NCI-H1417 (cell line): ENCODE measurements at places on chromosomes 7 and 10.

- DNase-seq, result peak; percentile 75
Measured at GRCh38 chr7:130831817-130832481, 97.9 kb upstream of the KLF14 start.

- no peak for DNase-seq
Measured at GRCh38 chr7:35878351-35878750, 77.5 kb downstream of the SEPTIN7 start.

- no peak for DNase-seq
Measured at GRCh38 chr10:10798864-10799192, 218.8 kb upstream of the CELF2 start.

GRCh38 chr10:123571978-123572377, 94.2 kb upstream of the GPR26 start:
- DNase-seq, result no peak

DNA sequence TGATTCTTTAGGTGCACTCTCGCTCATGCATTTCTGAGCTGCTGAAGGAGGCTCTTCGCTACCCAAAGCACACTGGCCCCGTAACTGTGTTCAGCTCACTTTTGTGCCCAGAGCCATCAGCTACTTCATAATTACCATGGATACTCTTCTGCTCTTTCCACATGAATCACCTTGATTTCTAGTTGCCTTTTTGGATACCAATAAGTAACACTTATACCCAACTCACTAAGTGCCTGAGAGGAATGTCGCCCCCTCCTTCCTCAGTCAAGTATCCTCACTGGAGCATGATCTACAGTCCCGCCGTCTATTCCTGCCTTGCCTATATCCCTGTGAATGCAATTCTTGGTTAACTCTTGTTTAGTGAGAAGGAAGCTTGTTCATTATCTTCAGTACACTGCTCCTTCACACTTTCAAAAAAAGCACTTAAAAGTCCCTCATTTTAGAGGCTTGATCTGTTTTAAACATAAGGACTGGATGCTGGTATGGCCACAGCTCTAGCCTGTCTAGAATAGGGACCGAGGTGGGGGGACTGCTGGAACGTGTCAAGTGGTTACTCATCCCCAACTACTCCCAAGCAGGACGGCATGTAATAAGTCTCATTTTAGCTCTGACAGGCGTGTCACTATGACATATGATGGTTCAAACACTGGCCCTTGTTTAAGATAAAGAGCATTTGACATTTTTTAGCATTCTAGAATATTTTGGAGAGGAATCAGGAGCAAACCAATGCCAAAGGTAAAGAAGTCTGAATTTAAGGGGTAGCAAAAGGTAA, 23.7 kb downstream of the SVIL start:
- DNase-seq, result no peak

DNA sequence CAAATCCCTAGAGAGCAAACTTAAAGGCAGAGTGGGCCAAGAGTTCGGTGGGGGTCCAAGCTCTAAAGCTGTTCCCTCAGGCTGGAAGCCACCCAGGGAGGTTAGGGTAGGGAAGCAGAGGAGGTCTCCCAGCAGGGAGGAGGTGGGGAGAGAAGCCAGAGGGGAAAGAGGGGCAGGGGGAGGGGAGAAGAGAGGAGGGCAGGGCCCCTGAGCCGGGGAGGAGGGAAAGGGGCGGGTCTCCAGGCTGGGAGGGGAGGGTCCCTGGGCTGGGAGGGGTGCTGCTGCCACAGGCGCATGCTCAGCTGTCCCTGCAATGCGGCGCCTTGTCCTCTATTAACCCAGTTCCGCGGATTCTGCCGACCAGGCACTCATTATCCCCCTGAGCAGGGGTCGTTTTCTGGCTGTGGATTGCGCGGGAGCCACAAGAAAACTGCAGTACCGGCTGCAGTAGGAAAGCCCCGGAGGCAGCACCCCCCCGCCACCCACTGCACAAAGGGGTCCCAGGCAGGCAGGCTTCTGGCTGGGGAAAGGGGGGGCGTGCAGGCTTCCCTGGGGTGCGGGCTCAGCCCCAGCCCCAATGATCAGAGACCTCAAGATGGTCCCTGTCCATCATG, 49.3 kb downstream of the CAMK2B start:
- DNase-seq, result peak; percentile 69

GRCh38 chr10:86401588-86402282, 35.1 kb upstream of the GRID1 start:
- DNase-seq, result no peak

- DNase-seq, result no peak
Measured at GRCh38 chr7:29859524-29860185, 53.3 kb downstream of the WIPF3 start.

- no peak for DNase-seq
Measured at GRCh38 chr10:73234695-73235094, 12.4 kb downstream of the DNAJC9 start.

- no peak for DNase-seq
Measured at GRCh38 chr10:14185316-14186045, 145.2 kb downstream of the FRMD4A start.

- no peak for DNase-seq
Measured at GRCh38 chr7:23214423-23214822, 32.2 kb upstream of the GPNMB start.

GRCh38 chr7:8168336-8168735, 93.6 kb downstream of the ICA1 start:
- DNase-seq, result no peak

- DNase-seq, result no peak
Measured at GRCh38 chr7:50589364-50589763, 24.2 kb upstream of the DDC start.

- DNase-seq, result no peak
Measured at GRCh38 chr7:16615228-16615627, 30.3 kb downstream of the ANKMY2 start.

DNA sequence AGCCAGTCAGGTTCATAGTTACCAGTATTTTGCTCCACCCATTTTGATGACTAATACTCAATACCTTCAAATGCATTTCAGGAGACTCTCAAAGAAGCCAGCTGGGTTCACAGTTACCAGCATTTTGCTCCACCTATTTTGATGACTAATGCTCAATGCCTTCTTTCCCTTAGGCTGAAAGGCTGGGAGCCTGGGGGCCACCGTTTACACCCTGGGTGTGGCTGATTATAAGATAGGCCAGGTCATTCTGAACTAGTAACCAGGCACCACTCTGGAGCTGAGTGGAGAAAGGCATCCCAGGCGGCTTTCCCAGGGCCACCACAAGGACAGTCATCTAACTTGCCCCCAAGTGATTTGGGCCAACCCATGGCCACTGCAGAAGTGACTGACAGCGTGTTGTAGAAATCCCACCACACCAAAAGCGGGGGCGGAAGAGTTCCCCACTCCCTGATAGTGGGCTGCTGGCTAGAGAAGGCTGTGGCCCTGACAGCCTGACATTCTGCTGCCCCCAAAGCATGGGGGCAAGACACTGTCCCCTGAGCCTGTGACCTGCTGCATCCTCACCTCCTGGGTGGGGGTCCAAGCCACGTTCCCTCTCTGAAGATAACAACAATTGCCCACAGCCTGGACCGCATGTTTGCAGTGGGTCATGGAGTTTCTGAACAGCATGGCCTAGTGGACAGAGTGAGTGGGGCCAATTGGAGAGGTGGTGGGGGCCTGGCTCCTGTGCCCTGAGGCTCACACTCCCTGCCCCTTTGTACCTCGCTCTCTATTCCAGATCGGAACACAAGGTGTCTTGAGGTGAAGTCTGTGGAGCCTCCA, 23.0 kb upstream of the ZNF488 start:
- no peak for DNase-seq

GRCh38 chr7:137628216-137628615, 218.6 kb downstream of the DGKI start:
- DNase-seq, result no peak

- DNase-seq, result peak; percentile 96
Measured at GRCh38 chr7:85320699-85321476, 134.0 kb upstream of the SEMA3D start.

GRCh38 chr10:133306941-133307379, 1.7 kb downstream of the TUBGCP2 start:
- DNase-seq, result no peak

GRCh38 chr7:112101201-112101846, 104.9 kb downstream of the DOCK4 start:
- DNase-seq, result no peak

GRCh38 chr10:123945325-123945920, 53.8 kb upstream of the CPXM2 start:
- no peak for DNase-seq

- no peak for DNase-seq
Measured at GRCh38 chr7:96823274-96823673, 113.6 kb upstream of the SEM1 start.

DNA sequence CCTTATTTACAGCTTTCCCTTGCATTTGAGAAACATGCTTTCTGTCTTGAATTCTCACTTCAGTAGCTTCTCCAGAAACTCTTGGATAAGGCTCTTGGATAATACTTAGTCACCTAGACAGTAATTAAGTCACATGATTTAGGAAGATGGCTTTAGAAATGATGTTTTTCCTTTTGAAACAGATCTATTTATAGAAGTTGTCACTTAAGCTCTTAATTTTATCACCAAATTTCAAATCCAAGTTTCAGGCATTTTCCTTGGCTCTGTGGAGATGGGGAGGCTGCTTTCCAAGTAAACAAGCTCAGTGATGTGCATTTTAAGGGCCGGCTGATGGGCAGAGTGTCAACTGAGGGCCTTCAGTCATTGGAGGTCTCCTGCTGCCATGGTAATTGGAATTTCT, 130.3 kb downstream of the SRI start:
- no peak for DNase-seq

- DNase-seq, result no peak
Measured at GRCh38 chr10:73920089-73920488, 9.2 kb downstream of the PLAU start.

DNA sequence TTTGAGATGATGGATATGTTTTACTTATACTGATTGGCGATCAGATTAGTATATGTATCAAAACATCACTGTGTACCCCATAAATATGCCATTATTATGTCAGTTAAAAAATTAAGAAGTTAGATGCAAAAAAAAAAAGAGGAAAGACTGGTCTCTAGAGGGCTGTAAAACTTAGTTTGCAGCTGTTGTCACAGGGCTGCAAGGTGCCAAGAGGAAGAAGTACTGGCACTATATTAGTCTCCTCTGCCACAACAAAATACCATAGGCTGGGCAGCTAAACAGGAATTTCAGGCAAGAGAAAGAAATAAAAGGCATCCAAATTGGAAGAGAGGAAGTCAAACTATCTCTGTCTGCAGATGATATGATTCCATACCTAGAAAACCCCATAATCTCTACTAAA, 177.8 kb upstream of the PLPP4 start:
- DNase-seq, result no peak

DNA sequence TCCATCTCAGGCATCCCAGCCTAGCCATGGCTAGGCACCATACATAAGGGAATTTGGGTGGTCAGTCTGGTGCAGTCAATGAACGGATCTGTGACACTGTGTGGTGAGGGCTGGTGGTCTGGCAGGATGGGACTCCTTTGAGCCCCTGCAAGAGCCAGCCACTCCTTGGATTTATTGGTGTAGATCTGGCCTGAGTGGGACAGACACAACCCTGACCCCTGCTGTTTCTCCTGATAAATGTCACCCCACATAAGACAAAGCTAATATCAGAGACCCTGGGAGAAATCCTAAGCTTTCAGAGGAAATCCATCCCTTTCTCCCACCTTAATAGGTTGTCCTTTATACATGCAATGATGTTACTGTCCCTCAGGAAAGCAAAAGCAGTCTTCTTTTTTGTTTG, 2.3 kb downstream of the FBXO24 start:
- DNase-seq, result no peak

DNA sequence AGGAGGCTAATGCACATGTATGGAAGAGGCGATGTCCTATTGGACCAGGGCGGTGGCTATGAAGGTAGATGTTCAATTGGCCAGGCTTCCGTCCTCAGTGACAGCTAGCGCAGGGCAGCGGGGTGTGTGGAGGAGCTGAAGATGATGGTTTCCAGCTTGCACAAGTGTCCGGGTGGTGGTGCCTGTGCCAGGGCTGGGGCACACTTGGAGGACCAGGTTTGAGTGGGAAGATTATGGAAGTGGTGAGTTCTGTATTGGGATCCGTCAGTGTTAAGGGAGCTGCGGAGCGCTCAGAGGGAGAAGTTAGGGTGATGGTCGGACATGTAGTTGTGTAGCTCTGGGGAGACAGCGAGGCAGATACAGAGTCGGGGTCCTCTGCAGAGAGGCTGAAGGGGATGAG, 8.5 kb upstream of the TBL2 start:
- DNase-seq, result no peak

DNA sequence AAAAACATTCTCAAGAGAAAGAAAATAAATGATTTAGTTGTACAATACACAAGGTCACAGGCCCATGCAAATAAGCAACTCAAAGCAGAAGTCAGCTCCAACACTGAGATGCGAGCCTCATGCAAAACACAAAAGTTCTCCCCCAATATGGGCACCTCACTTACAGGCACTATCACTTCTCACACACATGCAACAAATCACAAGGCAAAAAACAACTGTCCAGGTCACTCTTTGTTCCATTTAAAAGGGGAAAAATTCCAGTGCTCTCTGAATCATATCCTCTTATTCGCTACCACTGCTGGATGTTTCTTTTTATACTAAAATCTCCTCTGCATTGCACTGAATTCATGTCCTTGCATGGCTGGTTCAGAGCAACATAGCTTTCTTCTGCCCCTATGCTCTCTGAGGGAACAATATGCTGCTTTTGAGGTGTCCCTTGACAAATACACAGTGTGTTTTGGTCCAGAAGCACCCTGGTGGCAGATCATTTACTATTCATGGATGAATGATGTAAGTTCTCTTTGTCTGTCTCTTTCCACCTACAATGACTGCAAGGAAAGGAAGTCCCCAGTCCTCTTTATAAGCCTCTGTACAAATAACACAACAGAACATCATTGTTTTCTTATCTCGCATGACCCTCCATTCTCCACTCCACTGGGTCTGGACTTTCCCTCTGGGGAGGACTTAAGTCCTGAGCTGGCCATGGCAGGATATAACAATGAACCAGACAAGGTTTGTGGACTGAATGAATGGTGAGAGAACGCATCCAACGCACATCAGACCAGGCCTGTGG, 85.4 kb upstream of the GSDME start:
- peak; percentile 29 for DNase-seq

GRCh38 chr10:83527934-83528333, 611.4 kb upstream of the GHITM start:
- no peak for DNase-seq

DNA sequence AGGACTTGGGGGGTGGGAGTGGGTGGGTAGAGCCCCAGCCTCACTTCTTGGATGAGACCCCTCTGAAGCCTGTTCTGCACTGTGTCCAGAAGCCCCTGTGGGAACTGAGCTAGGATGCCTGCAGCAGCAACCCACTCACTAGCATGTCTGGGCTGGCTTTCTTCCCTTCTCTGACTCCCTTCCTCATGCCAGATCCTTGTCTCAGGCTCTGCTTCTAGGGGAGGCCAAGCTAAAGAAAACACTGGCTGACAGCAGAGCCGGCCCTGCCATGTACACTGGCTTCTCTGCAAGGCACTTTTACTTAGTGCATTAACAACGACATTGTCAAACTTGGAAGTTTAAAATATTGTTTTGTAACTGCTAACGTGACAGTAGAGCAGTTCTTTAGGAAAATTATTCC, 50.2 kb downstream of the ARHGAP22 start:
- DNase-seq, result no peak

GRCh38 chr7:26556061-26556881, 264.6 kb downstream of the SNX10 start:
- peak; percentile 88 for DNase-seq
